ENCODE measurements at places on chromosomes 5 and 9.

DNA sequence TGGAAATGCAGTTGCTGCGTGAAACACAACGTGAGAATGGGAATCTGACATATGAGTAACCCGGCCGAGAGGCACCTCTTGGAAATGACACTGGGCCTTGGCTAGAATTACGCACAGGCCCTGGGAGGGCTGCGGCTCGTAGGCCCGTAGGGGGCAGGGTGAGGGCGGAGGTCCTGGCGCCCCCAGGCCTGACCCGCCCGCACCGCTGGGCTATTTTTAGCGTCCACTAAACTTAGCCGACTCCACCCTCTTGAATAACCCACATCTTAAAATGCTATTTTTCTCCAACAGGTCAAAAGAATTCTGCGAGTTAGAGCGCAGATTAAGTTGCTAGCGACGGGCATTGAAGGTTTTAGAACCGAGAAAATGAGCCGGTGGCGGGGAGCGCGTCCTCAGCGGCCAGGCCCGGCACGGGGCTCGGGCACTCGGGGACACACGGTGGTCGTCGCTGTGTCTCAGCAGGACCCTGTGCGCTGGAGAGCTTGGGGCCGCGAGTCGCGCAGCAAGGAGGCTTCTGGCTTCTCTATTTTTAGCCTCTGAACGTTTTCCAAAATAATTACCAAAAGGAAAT lies 168.5 kb downstream of the AUH start:
- peak; percentile 95 for DNase-seq

GRCh38 chr5:110896901-110897300 lies 158.1 kb downstream of the SLC25A46 start:
- DNase-seq: no peak

DNA sequence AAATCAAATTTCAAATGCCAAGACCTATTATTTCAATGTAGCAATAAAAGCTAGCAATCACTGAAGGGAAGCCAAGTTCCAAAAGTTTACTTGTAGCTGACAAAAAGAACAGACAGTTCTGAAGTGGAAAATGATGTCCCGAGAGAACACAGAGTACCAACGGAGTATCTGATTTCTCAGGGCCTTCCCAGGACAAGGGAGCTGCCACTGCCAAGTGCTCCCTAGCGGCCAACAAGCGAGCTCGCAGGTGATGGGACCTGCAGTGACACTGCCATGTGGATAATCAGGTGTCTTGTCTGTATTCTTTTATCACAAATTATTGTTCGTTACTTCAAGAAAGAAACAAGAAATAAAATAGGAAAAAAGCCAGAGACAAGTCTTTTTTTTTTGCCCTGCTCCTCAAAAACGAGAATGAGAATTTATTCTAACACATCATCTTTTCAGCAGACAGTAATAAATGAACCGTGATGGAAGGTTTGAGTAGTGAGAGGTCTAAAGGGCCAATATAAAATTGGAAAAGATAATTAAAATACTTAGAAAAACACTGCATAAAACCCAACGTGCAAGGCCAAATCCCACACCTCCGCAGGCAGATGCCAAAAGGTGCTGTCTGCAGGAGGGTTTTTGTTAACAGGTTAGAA lies 159.4 kb downstream of the MYO10 start:
- DNase-seq: no peak

DNA sequence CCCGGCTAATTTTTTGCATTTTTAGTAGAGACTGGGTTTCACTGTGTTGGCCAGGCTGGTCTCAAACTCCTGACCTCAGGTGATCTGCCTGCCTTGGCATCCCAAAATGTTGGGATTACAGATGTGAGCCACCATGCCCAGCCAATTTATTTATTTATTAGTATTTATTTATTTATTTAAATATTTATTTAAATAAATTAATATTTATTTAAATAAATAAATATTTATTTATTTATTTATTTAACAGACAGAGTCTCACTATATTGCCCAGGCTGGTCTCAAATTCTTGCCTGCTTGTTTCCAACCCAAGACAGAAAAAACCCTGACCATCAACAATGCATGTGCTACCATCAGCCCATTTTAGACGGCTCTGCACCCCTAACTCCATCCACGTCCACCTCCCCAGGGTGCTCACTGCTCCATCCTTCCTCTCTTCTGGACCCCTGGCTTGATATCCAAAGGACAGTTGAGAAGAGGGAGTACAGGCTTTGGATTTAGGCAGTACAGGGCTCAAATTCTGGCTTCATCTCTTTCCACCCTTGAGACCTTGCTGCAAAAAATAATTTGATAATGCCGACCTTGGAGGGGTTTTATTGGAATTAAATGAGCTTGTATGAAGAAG lies 232.6 kb downstream of the MED10 start:
- no peak for DNase-seq

- peak; percentile 65 for DNase-seq
These were observed 32.6 kb upstream of the TMOD1 start for GRCh38 chr9:97468658-97469448.

All from hepatic stellate cell (primary cell).